Kidney tubule cell (primary cell): ENCODE measurements at places on chromosomes 2 and 18.
A peak's percentile ranks its signal among the peaks of the same experiment; 100 is the strongest.

DNA sequence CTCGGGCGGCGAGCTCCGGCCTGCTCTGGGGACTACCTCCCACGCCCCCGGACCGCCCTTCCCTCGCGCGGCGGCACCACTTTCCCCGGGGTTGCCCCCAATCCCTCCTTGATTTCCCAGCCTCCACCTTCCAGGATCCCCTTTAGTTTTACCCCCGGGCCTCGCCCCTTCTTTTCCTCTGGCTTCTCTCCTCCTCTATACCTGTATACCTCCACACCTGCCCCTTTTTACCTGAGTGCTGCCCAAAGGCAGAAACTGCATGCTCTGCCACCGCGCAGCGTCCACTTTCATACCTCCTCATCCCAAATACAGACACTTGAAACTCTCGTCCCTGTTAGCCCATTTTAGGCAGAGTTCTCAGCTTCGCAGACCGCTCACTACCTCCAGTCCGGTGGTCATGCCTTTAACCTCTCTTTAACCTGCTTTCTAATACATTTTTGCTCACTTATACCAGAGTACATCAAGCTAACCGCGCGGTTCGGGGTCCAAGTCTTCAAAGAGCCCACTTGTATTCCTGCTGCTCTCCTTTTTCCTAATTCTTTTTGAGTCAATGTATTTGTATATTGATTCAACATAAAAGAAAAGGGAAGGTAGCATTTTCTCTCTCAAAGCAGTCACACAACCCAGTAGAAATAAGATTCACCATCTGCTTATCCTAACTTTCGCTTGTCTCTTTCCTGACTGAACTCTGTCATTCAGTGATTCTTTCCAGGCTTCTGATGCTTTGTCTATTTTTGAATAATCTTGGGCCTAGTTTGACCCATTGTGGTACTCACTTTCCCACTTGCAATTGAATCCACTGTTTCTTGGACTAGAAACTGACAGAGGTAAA lies 901 bp downstream of the SPOPL start:
- peak; percentile 26 for DNase-seq

DNA sequence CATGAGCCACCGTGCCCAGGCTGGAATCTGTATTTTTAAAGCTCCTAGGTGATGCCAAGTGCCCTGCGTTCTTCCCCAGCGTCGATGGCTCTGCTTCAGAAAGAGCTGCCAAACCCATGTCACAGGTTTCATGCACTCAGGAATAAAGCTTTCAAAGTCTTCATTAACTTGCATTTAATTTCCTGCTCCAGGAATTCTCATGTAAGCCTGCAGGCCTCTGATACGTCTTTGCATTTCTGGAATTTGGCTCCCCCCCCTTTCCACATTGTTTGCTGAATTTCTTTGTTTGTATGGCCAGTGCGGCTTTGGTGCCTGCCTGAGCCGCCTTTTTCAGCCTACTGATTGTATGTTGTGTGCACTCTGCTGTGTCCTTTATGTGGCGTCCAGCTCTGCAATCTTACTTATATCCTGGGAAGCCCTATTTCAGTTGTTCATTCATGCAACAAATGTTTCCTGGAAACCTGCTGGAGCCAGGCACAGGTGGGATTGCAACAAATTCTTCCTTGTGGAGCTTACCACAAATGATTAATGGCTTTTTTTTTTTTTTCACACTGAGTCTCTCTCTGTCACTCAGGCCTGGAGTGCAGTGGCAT lies 17.9 kb upstream of the OTOF start:
- peak; percentile 96 for DNase-seq

DNA sequence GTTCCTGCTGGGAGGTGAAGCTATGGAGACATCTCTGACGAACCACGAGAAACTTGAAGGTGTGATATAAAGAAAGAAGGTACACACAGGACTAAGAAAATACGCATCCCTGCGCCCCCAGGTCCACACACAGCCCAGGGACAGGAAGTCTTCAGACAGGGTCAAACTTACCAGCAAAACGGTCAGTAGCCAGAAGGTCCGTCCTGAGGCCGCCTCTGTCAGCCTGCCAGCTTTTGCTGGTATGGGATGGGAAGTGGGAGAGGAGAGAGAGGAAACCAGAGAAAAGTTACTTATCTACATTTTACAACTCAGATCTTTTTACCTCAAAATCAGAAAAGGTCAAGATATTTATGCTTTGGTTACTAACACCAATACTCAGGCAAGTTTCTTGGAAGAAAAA lies 47.2 kb downstream of the HDLBP start:
- no peak for DNase-seq

- peak; percentile 89 for DNase-seq
Observed at GRCh38 chr2:192500550-192501200, 305.9 kb upstream of the TMEFF2 start.

DNA sequence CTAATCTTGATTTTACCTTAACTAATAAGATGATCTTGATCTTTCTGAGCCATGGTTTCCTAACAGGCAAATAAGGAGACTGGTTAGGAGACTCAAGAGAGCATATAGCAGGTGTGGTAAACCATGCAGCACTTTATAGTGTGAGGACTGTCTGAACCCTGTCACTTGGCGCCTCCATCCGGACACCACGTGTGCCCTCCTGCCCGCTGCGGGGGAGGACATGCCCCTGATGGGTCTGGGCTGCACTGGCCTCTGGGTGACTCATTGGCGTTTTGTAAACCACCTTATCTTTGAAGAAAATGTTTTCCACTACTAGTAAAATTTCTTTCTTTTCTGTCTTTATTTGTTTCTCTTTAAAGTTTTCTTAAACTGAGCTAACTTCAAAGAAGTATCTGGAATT lies 131.1 kb downstream of the FMNL2 start:
- DNase-seq: peak; percentile 65

- no peak for DNase-seq
Observed at GRCh38 chr2:57097855-57098254, 914.1 kb downstream of the CCDC85A start.

- DNase-seq: no peak
Observed at GRCh38 chr2:216901273-216901672, 41.4 kb upstream of the TNP1 start.

DNA sequence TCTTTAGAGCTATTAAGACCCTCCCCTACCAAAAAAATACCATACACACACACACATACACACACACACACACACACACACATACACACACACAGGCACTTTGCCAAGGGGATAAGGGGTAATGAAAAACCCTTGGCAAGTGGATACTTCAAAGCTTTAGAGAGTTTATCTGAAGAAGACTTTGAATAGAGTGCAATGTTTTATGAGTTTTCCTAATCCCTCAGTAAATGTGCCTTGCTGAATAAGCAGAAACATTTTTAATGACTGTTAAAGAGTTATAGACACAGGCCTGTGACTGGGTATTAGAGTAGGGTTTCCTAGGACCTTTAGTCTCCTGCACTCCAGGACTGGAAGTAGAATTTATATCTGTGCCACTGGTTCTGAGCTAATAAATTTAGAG lies 75.5 kb upstream of the CTAGE1 start:
- DNase-seq: no peak

DNA sequence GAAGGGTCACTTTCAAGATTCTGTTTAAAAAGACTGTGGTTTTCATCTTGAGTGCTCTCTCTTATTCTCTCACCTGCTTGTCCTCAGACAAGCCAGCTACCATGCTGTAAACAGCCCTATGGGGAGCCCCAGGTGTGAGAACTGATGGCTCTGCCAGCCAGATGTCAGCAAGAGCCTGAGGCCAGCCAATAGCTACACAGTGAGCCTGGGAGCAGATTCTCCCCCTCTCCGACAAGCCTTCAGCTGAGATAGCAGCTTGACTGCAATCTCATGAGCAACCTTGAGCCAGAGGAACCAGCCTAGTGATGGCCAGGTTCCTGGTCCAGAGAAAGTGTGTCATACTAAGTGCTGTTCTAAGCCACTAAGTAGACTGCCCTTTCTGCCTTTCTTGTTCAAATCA lies 272.1 kb downstream of the NAPG start:
- DNase-seq: no peak

DNA sequence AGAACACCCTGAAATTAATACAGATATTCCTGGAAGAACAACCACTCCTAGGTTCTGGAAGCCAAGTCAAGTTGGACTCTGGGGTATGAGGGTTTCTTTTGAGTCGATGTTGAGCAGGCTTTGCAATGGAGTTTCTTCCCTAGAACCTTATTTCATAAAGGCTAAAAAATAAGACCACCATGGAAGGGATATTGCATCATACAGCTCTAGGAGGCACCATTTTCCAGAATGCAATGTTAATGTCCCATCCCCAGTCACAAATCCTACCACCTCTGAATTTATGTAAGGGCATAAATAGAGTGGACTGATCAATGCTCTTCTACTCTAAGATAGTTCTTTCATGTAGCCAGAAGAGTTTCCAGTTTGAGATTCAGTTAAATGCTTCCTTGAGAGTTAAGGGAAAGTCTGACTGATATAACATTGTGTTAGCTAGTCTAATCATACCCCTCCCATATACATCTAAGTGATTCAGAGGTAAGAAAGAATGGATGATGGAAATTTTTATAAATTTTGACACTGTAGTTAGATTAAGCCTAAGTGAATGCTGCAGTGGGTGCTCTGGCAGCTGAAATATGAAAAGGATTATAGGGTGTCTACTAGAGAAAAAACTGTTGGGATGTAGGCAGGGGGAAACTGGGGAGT lies 22.0 kb downstream of the ARHGAP15 start:
- no peak for DNase-seq

GRCh38 chr2:216210701-216211540 lies 101.8 kb downstream of the XRCC5 start:
- DNase-seq: peak; percentile 62

DNA sequence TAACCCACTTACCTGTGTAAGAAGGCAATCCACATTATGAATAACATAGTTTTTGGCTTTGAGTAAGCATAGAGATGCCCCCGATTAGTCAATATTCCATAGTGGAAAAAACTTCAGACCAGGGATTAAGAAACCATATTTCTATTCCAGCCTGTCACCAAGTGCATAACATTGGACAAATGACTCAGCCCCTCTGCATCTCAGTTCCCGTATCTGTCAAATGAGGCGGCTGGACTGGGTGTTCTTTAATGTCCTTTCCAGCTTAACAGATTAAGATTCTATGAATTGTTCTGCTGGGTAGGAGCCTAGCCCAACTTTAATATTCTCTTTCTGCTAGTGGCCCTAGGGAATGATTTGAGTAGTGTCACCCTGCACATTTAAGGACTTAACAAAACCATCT lies 11.8 kb upstream of the FTCDNL1 start:
- DNase-seq: no peak

GRCh38 chr2:163610817-163611556 lies 124.8 kb downstream of the FIGN start:
- DNase-seq: peak; percentile 23

- no peak for DNase-seq
Observed at GRCh38 chr18:75945265-75945933, 517.9 kb upstream of the SMIM21 start.

DNA sequence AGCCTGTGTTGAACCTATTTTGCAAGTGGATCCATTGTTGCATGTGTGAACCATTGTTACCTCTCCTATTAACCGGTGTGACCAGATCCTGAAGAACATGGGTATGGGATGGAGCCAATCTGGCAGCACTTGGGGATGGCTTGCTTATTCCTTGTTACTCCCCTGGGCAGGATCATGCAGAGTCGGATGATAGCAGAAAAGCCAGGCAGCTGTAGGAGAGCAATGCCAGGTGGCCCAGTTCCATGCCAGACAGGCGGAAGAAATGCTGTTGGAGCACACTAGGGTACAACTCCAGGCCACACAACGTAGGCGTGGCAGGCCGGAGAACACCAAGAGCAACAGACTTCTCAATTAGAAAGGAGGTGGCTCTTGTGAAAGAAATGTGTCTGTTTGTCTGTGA lies 16.3 kb upstream of the MYO1B start:
- no peak for DNase-seq

DNA sequence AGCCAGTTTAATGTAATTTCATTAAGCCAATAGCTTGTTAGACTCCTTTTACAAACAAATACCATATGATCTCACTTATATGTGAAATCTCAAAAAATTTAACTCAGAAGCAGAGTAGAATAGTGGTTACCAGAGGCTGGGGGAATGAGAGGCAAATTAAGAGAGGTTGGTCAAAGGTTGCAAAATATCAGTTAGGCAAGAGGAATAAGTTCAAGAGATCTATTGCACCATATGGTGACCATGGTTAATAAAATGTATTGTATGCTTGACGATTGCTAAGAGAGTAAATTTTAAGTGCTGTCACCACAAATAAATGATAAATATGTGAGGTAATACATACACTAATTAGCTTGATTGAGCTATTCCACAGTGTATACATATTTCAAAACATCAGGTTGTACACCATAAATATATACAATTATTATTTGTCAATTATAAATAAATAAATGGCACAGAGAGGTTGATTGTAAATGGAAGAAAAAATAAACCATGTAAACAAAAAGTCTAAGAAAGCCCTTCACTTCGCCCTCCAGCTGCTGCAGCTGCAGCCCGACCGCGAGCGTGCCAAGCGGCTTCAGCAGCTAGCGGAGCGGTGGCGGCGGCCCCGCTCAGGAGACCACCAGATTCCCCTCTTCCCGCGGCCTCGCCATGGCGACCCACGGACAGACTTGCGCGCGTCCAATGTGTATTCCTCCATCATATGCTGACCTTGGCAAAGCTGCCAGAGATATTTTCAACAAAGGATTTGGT lies 23.0 kb upstream of the ACTR2 start:
- DNase-seq: no peak

DNA sequence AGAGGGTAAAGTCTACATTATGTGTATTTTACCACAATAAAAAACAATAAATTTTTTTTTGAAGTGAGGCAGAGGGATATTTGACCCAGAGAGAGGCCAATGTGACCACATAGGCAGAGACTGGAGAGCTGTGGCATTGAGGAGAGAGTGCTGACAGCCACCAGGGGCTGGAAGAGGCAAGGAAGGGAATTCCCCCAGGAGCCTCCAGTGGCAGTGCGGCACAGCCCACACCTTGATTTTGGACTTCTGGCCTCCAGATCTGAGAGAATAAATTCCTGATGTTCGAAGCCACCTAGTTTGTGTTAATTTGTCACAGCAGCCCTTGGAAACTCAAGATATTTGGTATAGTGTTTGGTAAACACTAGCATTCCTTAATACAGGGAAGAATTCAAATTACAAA lies 22.7 kb downstream of the ANKRD29 start:
- DNase-seq: no peak

- peak; percentile 6 for DNase-seq
Observed at GRCh38 chr18:57002627-57003026, 144.3 kb upstream of the BOD1L2 start.

DNA sequence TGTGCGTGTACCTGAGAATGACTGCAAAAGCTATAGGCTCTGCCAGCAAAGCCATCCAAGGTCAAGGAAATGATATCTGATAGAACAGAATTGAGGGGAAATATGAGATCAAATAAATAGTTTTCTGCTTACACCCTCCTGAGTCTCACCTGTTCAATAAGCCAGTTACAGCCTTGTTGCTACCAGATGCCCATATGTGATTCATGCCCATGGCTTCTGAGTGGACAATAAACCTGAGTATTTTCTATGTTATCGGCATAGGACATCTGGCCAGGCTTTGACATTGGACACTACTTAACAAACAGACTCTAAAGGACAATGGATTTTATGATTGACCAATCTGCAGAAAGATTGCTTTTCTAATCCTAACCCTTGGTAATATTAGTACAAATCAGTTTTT lies 297.9 kb downstream of the LRATD1 start:
- DNase-seq: no peak
